IMR-90 (cell line): ENCODE measurements at places on chromosomes 3 and 15. TPM values are rescaled to one million over a fixed set of nuclear protein-coding genes. Genes with fewer than 3 reads are reported as not detected.

- DNase-seq, result no peak
Measured at GRCh38 chr3:24688446-24689148, 193.9 kb upstream of the THRB start.

GRCh38 chr15:52213206-52213605 is 22.0 kb upstream of the GNB5 start:
- no peak for DNase-seq

DNA sequence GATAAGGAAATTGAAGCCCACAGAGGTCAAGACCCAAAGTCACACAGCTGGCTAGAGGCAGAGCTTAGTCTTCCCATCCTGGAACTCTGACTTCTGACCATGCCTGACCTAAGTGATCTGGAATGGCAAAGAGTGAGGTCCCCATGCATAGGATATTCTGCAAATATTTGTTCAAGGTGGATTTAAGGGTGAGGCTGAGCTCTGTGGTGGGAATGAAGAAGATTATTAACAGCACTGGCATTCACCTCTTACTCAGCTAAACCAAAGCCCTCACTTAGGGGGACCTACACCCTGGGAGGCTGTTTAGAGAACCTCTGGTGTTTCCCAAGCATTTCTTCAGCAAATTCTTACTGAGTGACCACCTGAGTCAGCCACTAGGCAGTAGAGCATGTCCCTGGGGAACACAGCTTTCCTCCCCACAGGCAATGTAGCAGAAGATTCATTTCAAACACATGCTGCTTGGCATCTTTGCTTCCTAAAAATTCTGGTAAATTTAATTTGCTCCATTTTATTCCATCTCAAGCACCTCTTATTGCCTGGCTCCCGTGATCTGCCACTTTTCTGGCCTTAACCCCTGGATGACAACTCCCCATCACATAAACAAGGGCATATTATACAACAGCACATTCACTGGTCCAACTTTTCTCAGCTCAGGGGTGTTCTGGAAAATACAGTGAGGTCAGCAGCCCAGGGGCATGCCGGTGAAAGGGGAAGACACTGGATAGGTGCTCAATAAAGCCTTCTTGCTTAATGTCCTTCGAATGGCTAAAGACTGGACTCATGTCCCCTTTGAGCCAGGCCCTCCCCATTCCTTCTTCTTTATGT is 176.0 kb downstream of the ABHD5 start:
- DNase-seq, result peak; percentile 86

DNA sequence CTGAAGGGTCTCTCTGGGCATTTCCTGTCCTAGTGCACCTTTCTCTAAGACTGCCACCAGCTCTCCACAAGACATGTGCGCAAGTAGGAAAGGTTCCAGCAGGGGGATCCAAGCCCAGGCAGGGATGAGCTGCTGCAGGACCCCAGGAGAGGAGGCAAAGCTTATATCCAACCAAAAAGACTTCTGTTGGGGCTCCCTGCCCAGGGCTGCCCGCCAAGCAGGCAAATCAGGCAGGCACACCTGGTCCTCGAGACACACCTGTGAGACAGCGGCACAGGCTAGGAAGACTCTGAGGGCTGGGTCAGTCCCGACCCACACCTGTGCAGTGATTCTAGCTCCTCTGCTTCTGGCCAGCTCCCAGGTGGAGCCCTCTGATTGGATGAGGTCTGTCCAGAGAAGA is 80.6 kb downstream of the MYLK start:
- DNase-seq, result no peak

DNA sequence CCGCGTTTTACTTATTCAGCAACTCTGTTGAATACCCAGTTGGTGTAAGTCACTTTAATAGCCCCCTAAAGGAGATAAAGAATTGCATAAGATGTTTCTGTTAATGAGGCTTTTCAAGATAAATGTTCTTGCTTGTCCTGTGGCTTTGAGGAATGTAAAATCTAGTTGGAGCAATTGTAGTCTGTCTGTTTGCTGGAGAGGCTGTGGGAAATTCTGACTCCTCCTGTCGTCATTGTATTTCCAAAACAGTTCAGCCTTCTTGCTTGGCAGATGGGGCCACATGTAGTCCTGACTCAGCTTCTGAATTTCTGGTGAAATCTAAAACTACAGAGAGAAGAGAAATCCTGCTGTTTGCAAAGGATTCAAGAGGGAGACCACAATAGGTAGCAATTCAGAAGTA is 114.4 kb downstream of the RYR3 start:
- DNase-seq, result peak; percentile 3

DNA sequence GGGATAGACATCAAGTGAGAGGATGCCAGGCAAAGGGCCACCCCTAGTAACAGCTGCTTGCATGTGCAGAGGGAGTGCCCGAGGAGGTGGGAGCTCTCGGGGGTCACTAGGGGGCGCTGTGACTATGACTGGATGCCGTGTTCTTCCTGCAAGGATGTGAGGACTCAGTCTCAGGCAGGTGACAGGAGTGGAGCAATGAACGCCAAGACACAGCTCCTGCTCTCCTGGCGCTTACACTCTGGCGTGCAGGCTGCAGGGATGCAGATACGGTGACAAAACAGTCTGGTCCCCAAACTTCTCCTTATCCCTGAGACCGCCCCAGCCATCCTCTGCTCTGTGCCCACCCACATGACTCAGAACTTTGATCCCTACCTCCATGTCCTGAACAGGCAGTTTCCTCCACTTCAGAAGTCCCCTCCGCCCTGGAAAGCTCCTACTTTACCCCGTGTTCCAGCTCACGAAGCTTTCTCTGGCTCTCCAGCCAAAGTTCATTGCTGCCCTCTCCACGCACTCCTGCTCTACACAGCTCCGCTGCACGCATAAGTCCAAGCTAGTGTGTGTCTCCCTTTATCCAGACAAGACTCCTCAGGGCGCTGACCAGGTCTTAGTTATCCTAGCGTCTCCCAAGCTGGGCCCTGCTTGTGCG is 14.7 kb downstream of the RHOV start:
- DNase-seq, result peak; percentile 68

- DNase-seq, result peak; percentile 61
Measured at GRCh38 chr15:60179786-60180391, 175.8 kb downstream of the FOXB1 start.

GRCh38 chr3:10469441-10470119 is 35.8 kb downstream of the ATP2B2 start:
- DNase-seq, result no peak

DNA sequence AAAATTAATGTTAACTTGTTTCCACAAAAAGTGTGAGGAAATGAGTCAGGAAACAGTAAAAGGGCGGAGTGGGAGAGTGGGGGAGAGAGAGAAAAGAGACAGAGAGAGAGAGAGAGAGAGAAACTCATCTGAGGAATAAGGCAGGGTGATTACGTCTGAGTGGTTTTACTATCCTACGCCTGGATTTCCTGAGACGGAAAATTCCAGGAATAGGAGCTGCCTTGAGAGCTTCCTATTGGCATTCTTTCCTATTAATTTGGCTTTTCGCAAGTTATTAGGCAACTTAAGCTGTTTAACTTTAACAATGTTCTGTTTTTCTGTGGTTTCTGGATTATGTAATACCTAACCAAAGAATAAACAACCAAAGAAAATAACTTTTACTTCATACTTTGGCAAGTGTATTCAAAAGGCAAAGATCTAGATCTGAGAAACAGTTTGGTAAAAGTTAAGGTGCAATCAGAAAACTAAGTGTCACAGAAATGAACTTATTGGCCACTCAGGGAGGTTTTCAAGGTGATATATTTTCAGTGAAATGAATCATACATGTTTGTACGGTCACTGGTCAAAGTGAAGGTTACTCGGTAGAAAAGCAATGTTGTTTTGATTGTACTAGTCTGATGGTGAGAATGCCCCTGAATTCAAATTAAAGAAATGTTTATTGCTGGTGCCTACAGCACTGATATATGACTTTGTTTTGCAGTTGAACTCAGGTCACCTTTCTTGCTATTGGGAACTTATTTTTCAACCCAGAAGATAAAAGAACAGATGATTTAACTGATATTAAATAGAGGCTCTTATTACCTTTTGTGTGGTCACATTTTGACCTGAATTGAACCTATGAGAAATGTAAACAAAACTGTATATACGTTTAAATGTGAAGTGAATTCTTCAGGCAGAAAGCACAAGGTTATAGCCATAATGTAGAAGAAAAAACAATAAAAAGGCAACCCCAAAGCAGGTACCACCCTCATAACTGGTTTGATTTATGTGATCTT is 39.9 kb upstream of the TNFSF10 start:
- peak; percentile 86 for DNase-seq

DNA sequence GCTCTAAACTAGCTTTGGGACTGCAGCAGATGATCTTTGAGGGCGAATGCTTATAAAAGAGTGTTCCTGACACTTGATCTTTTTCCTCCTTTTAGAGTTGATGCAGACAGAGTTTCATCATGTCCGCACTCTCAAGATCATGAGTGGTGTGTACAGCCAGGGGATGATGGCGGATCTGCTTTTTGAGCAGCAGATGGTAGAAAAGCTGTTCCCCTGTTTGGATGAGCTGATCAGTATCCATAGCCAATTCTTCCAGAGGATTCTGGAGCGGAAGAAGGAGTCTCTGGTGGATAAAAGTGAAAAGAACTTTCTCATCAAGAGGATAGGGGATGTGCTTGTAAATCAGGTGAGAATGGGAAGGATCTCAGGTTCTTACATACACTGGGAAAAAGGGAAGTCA is 75.7 kb downstream of the KLHL25 start:
- no peak for DNase-seq

GRCh38 chr3:86162521-86162920 is 828.4 kb downstream of the VGLL3 start:
- DNase-seq, result no peak

GRCh38 chr15:41256577-41257038 is 25.5 kb downstream of the CHP1 start:
- no peak for DNase-seq

- DNase-seq, result no peak
Measured at GRCh38 chr3:46831316-46831715, 31.9 kb downstream of the MYL3 start.

DNA sequence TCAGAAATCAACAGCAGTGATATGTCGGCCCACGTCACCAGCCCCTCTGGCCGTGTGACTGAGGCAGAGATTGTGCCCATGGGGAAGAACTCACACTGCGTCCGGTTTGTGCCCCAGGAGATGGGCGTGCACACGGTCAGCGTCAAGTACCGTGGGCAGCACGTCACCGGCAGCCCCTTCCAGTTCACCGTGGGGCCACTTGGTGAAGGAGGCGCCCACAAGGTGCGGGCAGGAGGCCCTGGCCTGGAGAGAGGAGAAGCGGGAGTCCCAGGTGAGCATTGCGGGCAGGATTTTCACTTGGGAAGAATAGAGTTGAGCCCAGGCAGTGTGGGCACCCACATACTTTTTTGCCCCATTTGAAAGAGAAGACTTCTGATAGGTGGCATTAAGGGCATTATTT is 57.4 kb downstream of the DNASE1L3 start:
- no peak for DNase-seq

GRCh38 chr3:170497207-170498095 is 78.8 kb downstream of the CLDN11 start:
- DNase-seq, result peak; percentile 27

DNA sequence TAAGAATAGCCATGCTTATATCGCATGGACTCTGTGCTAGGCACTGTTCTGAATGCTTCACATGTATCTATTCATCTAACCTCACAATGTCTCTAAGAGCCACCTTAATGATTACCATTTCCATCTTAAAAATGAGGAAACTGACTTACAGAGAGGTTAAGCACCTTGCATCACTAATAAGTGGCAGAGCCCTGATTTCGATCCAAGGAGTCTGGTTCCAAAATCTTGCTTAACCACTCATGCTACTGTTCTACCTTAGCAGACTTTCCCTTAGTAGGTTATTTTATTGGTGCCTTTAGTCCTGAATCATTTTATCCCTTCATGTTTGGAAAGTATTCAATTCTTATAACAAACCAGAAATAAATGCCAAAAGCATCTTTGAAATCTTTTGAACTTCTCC is 89.2 kb upstream of the DCBLD2 start:
- DNase-seq, result no peak

DNA sequence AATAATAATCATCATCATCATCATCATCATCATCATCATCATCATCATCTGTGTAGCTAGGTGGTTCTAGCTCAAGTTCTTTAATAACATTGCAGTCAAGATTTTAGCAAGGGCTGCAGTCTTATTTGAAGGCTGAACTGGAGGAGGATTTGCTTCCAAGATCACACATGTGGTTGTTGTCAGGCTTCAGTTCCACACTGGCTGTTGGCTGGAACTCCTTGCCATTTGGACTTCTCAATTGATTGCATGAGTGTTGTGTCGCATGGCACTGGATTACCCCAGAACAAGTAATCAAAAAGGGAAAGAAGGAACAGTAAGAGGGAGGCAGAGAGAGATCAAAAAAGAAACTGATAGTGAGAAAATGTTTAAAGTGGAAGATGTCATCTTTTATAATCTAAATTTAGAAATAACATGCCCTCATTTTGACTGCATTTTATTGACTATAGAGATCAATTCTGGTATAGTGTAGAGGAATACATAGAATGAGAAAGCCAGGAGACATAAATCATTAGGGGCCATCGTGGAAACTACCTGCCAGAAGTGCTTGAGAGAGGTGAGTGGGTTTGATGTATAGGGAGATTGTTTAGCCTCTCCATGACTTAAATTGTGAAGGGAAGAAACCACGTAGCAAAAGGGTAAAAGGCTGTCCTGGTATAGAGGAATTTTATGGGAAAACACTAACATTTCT is 346.6 kb upstream of the RBMS3 start:
- DNase-seq, result no peak

GRCh38 chr3:130849091-130849552 is 44.8 kb upstream of the ATP2C1 start:
- DNase-seq, result no peak

- DNase-seq, result no peak
Measured at GRCh38 chr3:110016235-110016815, 679.0 kb upstream of the DPPA4 start.

DNA sequence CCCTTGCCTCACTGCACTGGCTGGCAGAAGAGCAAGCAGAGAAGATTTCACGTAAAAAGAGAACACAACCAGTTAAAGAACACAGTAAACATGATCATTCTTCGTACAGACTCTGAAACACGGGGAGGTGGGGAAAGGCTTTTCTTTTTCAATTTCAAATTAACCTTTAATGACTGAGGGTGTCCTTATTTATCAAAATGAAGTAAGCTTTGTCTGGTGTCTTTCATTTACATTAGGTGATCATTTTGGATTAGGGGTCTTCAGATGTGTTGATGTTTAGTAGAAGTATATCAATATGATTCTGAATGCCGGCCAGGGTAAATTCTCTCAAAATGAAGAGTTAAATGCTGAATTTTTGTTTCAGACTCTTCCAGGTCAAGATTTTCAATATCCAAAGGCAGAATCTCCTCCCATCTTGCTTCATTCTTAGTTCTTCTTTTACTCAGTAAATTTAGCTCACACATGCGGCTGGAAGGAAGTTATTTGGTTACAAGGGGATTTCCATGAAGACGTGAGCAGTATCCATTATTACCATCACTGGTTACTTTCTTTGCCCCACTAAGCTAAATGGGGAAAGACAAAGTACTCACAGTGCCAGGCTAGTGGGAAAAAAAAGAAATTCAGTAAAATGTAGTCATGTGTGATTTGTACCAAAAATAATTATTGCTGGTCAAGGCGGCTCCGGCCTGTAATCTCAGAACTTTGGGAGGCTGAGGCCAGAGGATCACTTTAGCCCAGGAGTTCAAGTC is 272.2 kb upstream of the NR2F2 start:
- DNase-seq, result no peak

The BOC gene
- total RNA-seq, result 5.3 and 6.8 TPM in 2 replicates

The ZBED2 gene
- 0.72 and 1.1 TPM in 2 replicates for total RNA-seq

The ZPLD1 gene
- total RNA-seq, result under 0.01 TPM in 2 replicates

The IDH3A gene
- 47.7 and 64.4 TPM in 2 replicates for total RNA-seq

The TRH gene
- not detected in 2 replicates for total RNA-seq

The CEP19 gene
- 1.1 and 1.7 TPM in 2 replicates for total RNA-seq

The SLC24A1 gene
- 3.6 and 3.9 TPM in 2 replicates for total RNA-seq

The SEMA3F gene
- 7.3 and 9.2 TPM in 2 replicates for total RNA-seq

The LINGO1 gene
- not detected in 2 replicates for total RNA-seq

The CCDC54 gene
- total RNA-seq, result not detected in 2 replicates

The GPR149 gene
- not detected in 2 replicates for total RNA-seq

The ARGFX gene
- total RNA-seq, result not detected in 2 replicates

The CHL1 gene
- total RNA-seq, result 1.6 and 2.2 TPM in 2 replicates

The SCG5 gene
- 7.9 and 8.3 TPM in 2 replicates for total RNA-seq
